ENCODE measurements at places on chromosomes 7 and 10. TPM values are rescaled to one million over a fixed set of nuclear protein-coding genes. Genes with fewer than 3 reads are reported as not detected.

The ST8SIA6 gene
- 0.19 TPM for total RNA-seq

GRCh38 chr7:31497516-31497915 lies 16.4 kb upstream of the ITPRID1 start:
- no peak for DNase-seq

The NMT2 gene
- total RNA-seq = 25.1 TPM

- no peak for DNase-seq
Measured at GRCh38 chr10:1546431-1547110, 190.8 kb downstream of the ADARB2 start.

The STEAP2 gene
- total RNA-seq = 84.7 TPM

- no peak for DNase-seq
Measured at GRCh38 chr7:23350466-23350865, 51.3 kb downstream of the MALSU1 start.

The DNAJB6 gene
- total RNA-seq = 102 TPM

The GALNT17 gene
- total RNA-seq = 1.6 TPM

- DNase-seq = no peak
Measured at GRCh38 chr7:50486512-50486911, 36.4 kb upstream of the FIGNL1 start.

The RNF148 gene
- 1.4 TPM for total RNA-seq

The HOXA1 gene
- 0.75 TPM for total RNA-seq

DNA sequence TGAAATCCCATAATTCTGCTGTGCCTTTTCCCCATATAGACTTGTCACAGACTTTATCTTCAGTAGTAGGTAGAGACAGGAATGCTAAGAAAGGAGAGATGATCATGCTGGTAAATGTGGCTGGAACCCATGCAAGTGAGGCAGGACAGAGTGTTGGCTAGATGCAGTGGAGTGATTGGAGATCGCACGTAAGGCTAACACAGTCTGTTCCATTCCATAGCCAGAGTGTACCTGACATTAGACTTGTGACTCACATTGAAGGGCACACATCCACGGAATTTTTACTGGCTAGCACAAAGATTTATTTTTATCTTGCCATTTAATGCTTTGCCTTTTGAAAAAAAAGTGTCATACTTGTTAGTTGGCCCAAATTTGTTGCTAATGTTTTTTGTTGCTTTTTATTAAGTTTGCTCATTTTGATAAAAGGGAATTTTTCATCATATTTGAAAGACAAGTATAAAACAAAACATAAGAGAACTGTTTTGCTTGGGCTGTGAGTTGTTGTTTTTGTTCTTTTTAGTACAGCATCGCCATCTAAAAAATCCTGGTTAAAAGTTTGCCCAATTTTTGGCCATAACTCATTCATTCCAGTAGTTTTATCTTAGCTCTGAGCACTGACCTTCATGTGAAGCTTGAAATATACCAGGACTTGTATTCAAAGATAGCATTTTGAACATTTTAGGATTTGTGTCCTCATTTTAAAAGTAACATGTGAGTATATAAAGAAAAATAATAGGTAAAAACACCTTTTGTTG lies 81.0 kb downstream of the CPED1 start:
- DNase-seq = no peak

GRCh38 chr7:106978425-106979420 lies 65.8 kb upstream of the PRKAR2B start:
- DNase-seq = no peak

All from omental fat pad (tissue), 4 donors.